ENCODE measurements at places on chromosomes 2 and 18. TPM values are rescaled to one million over a fixed set of nuclear protein-coding genes. Genes with fewer than 3 reads are reported as not detected.
A peak's percentile ranks its signal among the peaks of the same experiment; 100 is the strongest.

MOCOS gene
- 1.9 TPM for total RNA-seq

FECH gene
- total RNA-seq: 25.1 TPM

RND3 gene
- total RNA-seq: 92.0 TPM

NYAP2 gene
- 0.19 TPM for total RNA-seq

ALKAL2 gene
- 1.3 TPM for total RNA-seq

CNTNAP5 gene
- 0.30 TPM for total RNA-seq

GALNT13 gene
- 2.0 TPM for total RNA-seq

ANKRD30B gene
- total RNA-seq: not detected

OSBPL6 gene
- 13.7 TPM for total RNA-seq

CRYGA gene
- total RNA-seq: not detected

ZBTB7C gene
- 1.4 TPM for total RNA-seq

RIF1 gene
- 39.3 TPM for total RNA-seq

- DNase-seq: no peak
These were observed 30.6 kb upstream of the GCC2 start for GRCh38 chr2:108418416-108418815.

GRCh38 chr18:5413447-5413846 is 117.9 kb upstream of the ZBTB14 start:
- DNase-seq: no peak

GRCh38 chr2:15673919-15674636 is 82.4 kb downstream of the DDX1 start:
- no peak for DNase-seq

DNA sequence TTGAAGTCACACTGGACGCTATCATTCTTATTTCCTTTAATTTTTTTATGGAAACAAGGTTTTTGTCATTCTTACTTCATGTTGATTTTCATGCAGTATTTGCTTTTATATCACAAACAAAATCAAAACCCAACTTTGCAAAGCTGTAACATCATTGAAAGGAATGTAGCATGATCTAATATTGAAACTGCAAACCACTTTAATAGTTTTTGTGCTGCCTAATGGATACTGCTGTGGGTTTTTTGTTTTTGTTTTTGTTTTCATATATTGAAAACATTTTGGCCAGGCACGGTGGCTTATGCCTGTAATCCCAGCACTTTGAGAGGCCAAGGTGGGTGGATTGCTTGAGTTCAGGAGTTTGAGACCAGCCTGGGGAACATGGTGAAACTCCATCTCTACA is 81.6 kb downstream of the MAP2 start:
- DNase-seq: no peak

- no peak for DNase-seq
These were observed 10.0 kb downstream of the ADNP2 start for GRCh38 chr18:80119111-80119510.

- no peak for DNase-seq
These were observed 71.0 kb downstream of the COX7A2L start for GRCh38 chr2:42290005-42290404.

- DNase-seq: no peak
These were observed 14.8 kb upstream of the ADAM17 start for GRCh38 chr2:9570182-9571060.

GRCh38 chr2:154914561-154914960 is 216.1 kb downstream of the KCNJ3 start:
- DNase-seq: no peak

- DNase-seq: peak; percentile 99
These were observed 246.1 kb upstream of the TNP1 start for GRCh38 chr2:217105733-217106649.

DNA sequence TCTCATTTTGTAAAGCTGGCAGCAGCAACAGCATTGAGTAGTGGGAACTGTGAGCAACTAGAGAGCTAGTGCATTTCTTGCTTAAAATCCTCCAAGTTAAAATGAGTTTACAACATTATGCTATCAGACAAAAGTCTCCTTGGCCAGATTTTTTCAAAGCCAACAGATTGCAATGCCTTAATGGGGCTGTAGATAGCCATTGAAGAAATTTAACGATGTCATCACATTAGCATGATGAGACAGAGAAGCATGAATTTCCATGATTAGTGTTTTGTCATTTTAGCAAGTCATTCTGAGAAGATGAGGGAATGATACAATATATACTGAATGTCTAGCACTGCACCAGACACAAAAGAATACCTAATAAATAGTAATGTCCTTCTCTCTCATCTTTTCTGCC is 307.5 kb upstream of the REG3G start:
- no peak for DNase-seq

- DNase-seq: peak; percentile 12
These were observed 6.4 kb downstream of the CD207 start for GRCh38 chr2:70828914-70829824.

- peak; percentile 95 for DNase-seq
These were observed 111.3 kb upstream of the TLK1 start for GRCh38 chr2:171271971-171272436.

GRCh38 chr18:30358555-30358954 is 684.0 kb downstream of the DSC3 start:
- peak; percentile 34 for DNase-seq

- no peak for DNase-seq
These were observed 275.1 kb downstream of the CYRIA start for GRCh38 chr2:16390561-16390960.

GRCh38 chr18:49090901-49091300 is 140.1 kb upstream of the SMAD7 start:
- no peak for DNase-seq

- peak; percentile 90 for DNase-seq
These were observed 565.5 kb upstream of the CHAC2 start for GRCh38 chr2:53202063-53202462.

GRCh38 chr18:40738321-40738880 is 1216.6 kb upstream of the PIK3C3 start:
- no peak for DNase-seq

- DNase-seq: peak; percentile 51
These were observed 36.2 kb downstream of the EFEMP1 start for GRCh38 chr2:55887351-55887750.

- DNase-seq: no peak
These were observed 47.1 kb upstream of the ZNF519 start for GRCh38 chr18:14179306-14179705.

DNA sequence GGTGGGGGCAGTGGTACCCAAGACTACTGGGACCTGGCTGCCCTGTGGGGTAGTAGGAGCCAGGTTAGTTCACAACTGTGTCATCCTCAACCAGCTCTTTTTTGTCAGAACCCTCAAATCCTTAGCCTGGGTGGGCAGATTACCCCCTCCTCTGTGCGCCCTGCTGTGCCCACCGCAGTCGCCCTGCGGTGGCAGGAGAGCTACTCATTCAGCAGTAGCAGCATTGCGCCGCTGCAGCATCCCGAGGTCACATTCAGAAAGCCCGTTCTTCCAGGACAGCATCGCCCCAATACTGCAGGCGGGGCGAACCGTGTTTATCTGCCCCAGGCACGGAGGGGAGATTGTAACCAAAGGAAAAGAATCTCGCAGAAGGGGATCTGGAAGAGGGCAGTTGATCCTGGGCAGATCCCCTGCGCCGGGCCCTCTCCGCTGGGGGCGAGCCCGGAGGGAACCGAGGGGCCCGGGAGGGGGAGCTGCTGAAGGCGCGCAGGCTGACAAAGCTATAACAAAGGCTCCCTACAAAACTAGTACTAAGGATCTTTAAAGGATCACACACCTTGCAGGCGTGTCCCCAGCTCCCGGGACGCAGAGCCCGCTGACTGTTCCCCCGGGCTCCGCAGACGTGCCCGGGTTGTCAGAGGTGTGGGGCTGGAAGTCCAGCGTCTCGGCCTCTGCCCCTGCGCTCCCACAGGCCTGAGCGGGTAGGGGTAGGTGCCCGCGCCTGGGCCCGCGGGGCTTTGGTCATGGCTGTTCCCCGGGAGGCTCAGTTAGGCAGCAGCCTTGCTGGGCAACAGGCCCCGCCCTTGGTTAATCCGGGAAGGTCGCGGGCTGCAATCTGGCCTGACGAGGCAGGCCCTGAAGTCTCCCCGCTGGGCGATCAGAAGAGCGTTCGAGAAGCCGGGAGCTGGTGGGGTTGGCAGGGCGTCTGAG is 13.2 kb downstream of the POU3F3 start:
- peak; percentile 6 for DNase-seq

DNA sequence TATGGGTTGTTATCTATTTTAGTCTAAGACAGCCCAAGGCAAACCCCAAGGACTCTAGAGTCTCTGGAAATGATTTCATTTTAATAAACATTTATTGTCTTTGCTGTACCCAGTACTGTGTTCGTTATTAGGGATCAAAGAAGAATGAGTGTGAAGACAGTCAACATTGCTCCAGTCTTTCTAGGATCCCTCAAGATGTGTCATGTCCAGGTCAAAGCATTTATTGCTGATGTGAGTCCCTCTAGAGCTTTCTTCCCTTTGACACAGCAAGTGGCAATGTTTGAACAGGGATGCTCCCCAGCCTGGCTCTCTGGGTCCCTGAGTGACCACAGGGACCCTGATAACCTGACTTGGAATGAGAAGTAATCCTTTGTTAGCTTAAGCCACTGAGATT is 123.1 kb upstream of the STK17B start:
- no peak for DNase-seq

GRCh38 chr2:43634604-43635306 is 2.3 kb upstream of the PLEKHH2 start:
- peak; percentile 96 for DNase-seq

- peak; percentile 23 for DNase-seq
These were observed 19.9 kb downstream of the SIGLEC15 start for GRCh38 chr18:45845410-45845809.

GRCh38 chr2:241390301-241391206 is 34.5 kb downstream of the FARP2 start:
- no peak for DNase-seq

- DNase-seq: no peak
These were observed 273.6 kb downstream of the RDH14 start for GRCh38 chr2:18286897-18287296.

- DNase-seq: peak; percentile 96
These were observed 298.2 kb downstream of the CDCA7 start for GRCh38 chr2:173652767-173653431.

DNA sequence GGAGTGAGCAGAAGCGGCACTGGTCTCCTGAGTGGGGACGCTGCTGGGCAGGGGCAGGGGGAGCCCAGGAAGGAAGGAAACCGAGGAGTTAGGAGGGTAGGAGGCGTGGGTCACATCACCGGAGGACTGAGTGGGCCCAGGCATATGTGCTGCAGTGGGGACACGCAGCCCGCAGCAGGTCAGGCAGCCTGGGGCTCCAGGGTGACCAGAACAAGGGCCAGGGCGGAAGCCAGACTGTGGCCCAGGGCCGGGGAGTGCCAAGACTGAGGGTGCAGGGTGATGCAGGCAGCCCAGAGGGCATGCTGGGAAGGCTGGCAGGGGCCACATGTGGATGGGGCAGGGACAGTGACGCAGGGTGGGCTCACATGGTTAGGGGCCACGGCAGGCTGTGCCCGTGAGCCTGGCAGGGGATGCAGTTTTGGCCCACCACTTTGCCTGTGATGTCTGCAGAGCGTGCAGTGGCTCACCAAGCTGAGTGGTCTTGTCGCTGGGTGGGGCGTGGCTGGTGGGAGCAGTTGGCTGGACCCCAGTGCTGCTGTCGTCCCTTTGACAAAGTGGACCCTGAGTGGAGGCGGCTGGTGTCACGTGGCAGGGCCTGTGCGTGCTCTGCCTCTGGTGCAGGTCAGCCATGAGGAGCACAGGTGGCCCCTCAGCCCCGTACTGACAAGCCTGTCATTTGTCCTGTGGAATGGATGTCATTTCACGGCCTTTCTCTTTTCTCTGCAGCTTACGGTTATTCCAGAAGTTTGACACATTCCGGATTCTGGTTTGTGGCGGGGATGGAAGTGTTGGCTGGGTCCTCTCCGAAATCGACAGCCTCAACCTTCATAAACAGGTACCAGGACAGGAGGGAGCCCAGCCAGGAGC is 87.1 kb downstream of the DGKD start:
- DNase-seq: no peak

- peak; percentile 58 for DNase-seq
These were observed 47.6 kb downstream of the PDE1A start for GRCh38 chr2:182379241-182379640.

DNA sequence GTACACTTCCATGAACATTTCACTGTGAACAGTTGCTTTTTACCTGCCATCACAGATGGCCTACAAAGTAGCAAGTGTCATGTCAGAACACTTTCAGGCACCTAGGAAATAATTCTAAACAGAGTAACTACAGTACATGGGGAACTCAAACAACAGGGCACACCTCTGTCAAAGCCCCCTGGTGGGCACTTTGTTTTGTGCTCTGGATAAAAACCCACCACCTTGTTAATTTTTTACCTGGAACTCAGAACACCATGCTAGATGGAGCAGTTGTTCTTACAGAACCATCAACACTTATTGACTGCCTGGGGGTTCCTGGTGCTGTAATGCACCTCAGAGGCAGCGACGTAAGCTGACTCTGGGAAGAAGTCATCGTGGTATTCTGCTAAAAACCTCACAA is 2.3 kb downstream of the MSL3B start:
- no peak for DNase-seq

- no peak for DNase-seq
These were observed 140.9 kb downstream of the DYM start for GRCh38 chr18:49319590-49319989.

- DNase-seq: no peak
These were observed 268.0 kb downstream of the DYSF start for GRCh38 chr2:71721362-71721665.

DNA sequence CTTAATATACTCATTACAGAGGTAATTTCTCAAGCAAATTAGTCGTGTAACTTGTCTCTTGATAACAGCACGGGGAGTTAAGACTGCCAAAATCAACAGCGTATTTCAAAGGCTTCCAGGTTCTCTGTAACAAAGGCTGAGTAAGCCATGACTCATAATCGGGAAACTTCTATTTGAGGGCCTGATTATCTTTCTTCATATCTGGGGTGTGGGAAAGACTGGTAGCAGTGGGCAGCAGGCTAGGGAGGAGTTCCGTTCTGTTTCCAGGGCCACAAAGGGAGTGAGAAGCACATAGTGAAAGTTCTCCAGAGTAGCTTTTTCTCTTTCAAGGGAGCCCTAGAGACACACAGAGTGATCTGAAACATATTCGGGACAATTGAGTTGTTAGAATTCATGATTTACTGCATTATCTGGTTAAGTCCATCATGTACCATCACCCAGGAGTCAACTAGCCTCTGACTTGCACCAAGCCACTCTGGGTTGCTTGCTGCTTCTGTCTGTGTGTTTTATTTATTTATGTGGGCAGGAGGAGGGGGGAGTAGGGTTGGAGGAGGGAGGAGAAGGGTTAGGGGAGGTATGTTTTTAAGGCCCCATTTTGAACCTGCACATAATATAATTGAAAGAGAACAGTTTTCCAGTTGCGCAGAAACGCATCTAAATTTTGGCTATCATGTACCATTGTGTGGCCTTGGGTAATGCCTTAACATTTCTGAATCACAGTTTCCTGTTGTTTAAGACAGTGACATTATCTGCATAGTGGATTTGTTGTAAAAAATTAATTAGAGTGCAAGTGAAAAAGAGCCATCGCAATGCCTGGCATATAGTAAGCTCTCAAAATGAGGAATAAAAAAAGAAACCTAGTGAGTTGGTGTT is 80.5 kb upstream of the ITPRID2 start:
- peak; percentile 97 for DNase-seq

DNA sequence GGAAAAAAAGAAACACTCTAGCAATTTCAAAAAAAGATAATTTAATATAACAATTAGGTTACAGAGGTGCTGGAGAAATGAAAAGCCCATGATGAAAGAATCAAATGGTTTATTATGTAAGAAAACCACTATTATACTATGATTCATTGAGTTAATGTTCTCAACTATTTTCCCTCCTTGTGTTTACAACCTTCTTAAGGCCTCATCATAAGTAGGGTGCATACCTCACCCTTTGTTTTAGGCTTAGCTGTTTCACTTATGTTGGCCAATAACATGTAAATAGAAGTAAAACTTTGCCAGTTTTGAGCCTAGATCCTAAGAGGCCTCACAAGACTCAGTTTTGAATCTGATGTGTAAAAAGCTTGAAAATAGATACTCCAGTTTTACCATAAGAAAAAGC is 418.3 kb upstream of the DDX18 start:
- no peak for DNase-seq

GRCh38 chr2:219575566-219576504 is 3.7 kb downstream of the INHA start:
- DNase-seq: no peak
